ENCODE measurements at places on chromosomes 3 and 15.

GRCh38 chr3:194952841-194953241 lies 267.2 kb downstream of the FAM43A start:
- DNase-seq = no peak

GRCh38 chr3:67529337-67529736 lies 125.1 kb downstream of the SUCLG2 start:
- no peak for DNase-seq

- no peak for DNase-seq
Observed at GRCh38 chr15:53976844-53977392, 1.3 kb upstream of the UNC13C start.

DNA sequence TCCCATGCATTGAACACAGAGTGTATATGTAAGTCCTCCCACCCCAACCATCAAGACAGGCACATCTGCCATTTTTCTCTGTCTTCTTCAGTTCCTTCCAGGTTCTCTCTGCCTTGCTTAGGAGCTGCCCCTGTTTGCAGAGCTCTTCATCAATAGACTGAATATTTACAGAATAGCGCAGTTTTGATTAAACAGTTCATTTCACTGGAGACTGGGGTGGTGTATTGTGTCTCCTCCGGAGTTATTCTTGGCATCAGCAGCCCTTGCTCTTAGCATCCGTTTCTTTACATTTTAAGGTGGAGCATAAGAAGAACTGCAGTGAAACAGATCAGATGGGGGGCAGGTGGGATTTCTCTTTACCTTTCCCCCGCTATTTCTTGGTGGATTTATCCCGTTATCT lies 87.7 kb downstream of the LIPC start:
- no peak for DNase-seq

GRCh38 chr3:39209329-39209970 lies 17.1 kb upstream of the XIRP1 start:
- no peak for DNase-seq
